ENCODE measurements at places on chromosomes 3 and 15. TPM values are rescaled to one million over a fixed set of nuclear protein-coding genes. Genes with fewer than 3 reads are reported as not detected.

DNA sequence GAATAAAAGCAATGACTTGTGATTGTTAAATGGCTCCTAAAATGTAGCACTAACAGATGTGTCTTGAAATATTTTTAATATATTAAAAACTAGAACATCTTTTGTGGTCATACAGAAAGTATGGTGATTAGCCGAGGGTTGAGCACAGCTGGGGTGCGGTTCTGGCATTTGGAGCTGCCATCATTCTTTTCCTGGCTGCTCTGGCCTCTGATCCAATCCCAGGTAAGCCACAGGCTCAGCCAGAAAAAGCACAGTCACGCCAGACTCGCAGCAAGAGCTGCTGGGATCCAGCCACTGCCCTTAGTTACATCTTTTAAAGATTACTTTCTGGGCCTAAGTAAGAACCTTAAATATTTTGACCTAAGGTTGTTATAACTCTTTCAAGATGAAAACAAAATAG, 196.8 kb downstream of the PLCL2 start:
- DNase-seq: no peak

DNA sequence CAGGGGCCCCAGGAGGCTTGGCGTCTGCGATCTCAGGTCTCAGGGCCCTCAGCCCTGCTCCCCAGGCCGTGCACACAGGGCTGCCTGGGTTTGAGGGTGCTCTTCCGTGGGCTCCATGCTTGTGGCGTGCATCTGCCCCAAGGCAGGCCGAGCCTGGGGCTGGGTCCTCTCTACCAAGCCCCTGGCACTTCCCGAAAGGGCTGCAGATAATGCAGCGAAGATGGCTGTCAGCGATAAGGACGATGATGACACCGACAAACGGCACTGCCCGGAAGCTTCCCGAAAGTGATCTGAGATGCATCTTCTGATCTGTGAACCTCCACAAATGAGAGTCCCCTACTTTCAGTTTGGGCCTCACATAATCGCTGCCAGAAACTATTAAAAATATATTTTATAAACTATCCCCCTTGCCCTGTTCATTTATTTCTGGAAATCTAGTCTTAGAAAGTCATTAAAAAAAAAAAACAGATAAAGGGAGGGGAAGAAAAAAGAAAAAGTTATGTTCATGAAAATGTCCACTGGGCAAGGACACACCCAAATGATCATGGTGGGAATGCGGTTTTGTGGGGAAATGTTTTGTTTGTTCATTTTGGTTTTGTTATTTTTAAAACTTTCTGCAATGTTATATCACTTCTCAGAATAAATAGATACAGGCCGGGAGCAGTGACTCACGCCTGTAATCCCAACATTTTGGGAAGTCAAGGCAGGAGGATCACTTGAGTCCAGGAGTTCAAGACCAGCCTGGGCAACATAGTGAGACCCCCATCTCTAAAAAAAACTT, 51.5 kb downstream of the RPN1 start:
- no peak for DNase-seq

DNA sequence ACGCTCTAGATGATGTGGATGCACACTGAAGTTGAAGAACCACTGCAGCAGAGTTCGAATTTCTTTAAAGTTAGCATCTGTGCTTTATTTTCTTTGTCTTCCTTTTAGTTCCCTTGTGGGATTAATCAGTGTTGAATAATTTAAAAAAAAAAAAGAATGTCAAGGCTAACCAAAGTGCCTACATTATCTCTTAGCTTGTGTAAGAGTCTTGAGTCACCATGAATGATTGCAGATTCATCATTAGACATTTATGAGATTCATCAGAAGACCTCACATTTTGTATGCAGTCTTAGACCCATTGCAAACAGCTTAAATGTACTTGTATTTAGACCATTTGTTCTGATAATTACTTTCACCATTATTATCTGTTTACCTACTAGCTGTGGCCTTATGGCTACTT, 182.2 kb downstream of the FNDC3B start:
- DNase-seq: no peak

DNA sequence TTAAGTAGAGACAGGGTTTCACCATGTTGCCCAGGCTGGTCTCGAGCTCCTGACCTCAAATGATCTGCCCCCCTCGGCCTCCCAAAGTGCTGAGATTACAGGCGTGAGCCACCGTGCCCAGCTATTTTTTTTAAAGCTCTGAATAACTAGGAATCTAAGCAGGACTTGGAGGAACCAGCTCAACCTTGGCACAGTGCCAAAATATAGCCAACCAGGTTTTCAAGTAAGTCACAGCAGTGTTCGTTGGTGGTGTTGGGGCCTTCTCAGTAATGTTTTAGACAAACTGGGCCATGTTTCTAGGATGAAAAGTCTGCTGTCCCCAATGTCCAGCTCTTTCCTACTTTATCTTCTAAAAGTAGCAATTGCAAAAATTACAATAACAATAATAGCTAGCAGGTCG, 6.4 kb upstream of the ADAM10 start:
- DNase-seq: no peak

- DNase-seq: no peak
Measured at GRCh38 chr3:197713477-197713822, 23.3 kb downstream of the RUBCN start.

DNA sequence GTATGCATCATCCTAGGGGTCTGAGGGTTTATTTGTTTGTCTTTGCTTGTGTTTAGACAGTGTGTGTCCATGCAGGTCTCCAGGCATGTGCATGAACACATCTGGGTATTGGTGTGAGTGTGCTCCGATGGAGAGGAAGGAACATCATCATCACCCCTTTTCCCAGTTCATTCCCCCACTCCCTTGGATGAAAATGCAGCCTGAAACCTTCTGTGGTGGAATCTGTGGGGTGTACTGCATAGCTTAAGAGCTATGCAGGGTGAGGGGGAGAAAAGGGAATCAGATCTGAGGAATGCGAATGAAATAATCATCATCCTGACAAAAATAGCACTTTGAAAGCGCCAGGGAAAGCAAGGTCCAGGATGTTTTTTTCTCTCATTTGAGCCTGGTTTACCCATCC, 520.1 kb downstream of the NTRK3 start:
- no peak for DNase-seq

DNA sequence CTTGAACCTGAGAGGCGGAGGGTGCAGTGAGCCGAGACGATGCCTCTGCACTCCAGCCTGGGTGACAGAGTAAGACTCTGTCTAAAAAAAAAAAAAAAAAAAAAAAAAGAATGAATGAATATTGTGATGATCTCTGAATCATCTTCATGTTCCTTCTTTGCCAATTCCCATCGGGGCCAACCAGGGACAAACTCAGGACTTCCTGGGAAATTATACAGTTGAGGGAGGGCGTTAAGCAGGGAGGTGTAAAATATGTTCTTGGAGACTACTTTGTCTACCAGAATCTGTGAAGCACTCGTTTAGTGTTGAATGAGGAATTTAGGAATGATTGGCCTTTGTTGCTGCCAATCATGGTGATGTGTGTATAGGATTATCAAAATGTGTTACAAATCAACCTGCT, 210.6 kb downstream of the PTPRG start:
- no peak for DNase-seq

Gene C3orf20
- not detected for total RNA-seq

Gene ARPP21
- not detected for total RNA-seq

Gene MINAR1
- total RNA-seq: not detected
